ENCODE measurements at places on chromosomes 7 and 10.

- DNase-seq, result no peak
These were observed 39.1 kb downstream of the CCM2 start for GRCh38 chr7:45039106-45039505.

DNA sequence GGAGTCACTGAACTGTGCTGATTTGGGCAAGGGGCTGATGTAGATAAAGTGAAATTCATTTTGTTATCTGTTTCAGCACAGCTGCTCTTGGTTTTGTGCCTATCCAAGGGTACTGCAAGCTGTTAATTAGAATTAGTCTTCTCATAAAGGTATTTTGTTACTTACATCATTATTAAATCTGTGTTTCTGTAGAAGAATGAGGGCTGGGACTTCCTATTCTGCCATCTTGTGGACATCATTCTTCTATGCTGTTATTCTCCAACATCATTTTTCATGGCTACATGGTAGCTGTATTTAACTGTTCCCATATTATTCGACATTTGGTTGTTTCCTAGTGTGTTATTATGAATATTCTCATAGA, 76.2 kb upstream of the CCDC71L start:
- no peak for DNase-seq

GRCh38 chr10:124685261-124685660, 58.9 kb downstream of the FAM53B start:
- no peak for DNase-seq

GRCh38 chr7:57642730-57643129, 192.8 kb downstream of the ZNF716 start:
- DNase-seq, result no peak

- DNase-seq, result no peak
These were observed 200.5 kb upstream of the KIAA1217 start for GRCh38 chr10:24008164-24009091.

DNA sequence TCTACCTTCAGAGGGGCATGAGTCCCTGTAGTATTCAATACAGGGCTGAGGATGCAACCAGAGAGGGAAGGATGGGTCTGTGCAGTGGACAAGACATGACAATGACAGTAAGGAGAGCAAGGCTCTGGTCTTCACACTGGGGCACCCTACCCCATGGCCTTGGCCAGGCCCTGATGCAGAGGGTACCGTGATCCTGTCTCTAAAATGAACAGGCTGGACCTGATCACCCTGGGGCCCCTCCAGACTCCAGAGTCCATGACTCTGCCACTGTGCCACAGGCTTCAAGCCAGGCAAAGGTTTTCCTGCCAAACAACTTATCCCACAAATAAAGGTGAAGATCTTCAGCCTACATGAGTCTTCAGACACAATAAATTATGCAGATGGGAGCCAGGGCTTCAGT, 4.9 kb downstream of the MAT1A start:
- no peak for DNase-seq

- no peak for DNase-seq
These were observed 99.2 kb downstream of the SUGCT start for GRCh38 chr7:40234046-40234445.

DNA sequence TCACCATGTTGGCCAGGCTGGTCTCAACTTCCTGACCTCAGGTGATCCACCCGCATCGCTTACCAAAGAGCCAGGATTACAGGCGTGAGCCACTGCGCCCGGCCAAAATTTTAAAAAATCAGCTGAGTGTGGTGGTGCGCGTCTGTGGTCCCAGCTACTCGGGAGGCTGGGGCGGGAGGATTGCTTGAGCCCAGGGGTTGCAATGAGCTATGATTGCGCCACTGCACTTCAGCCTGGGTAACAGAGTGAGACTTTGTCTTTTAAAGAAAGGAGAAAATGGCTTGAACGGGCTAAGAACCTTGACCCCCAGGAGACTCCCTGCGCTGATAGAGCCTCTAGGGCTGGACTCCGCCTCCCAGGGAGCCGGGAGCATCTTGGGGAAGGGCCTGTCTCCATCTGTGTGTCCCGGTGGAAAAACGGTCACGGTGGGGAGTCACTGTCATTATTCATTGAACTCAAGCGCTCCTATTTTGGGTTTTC, 760 bp upstream of the KCTD7 start:
- no peak for DNase-seq

DNA sequence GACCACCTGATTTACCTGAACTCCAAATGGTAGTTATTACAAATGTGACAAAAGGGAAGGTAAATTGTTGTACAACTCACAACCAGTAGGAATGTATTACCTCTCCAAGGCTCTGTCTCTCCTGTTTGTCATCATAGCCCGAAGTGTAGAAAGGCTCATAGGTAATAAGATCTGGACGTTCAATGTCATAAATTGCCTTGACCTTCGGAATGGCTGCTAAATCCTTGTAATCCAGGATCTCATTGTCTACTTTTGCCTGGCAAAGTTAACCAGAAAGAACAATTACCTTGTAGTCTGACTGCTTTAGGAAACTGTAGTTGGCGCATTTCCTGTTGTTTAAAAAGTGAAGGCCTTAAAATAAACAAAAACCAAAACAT, 68.6 kb upstream of the AFAP1L2 start:
- no peak for DNase-seq

DNA sequence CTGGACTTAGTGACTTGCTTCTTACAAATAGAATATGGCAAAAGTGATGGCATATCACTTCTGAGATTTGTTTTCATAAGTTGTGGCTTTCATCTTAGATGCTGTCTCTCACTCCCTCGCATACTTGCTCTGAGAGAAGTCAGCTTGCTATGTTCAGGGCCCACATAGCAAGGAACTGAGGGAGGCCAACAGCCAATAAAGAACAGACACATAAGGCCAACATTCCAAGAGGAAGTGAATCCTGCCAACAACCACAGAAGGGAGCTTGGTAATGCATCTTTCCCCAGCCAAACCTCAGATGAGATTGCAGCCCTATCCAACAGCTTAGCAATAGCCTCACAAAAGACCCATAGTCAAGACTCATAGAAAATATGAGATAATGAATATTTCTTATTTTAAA, 39.2 kb upstream of the DMTF1 start:
- DNase-seq, result no peak

DNA sequence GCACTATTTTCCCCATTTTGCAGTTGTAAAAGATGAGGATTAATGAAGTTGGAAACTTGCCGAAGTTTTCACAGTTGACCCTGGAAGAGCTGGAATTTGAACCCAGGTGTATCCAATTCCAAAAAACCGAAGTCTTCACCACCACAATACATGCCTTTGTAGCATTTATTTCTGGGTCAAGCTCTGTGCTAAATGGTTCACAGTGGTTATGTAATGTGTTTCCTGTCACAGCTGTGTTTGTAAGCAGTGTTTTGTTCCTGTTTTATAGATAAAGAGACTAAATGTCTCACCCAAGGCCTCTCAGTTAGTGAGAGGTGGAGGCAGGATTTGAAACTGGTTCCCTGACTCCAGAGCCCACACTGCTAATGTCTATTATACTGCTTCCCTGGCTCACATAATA, 17.6 kb downstream of the SFTPA2 start:
- no peak for DNase-seq
